HS-27A (cell line): ENCODE measurements at places on chromosomes 2 and 18.
A peak's percentile ranks its signal among the peaks of the same experiment; 100 is the strongest.

- DNase-seq: no peak
Measured at GRCh38 chr2:226552571-226553285, 246.9 kb downstream of the IRS1 start.

- DNase-seq: no peak
Measured at GRCh38 chr2:165287094-165287778, 48.0 kb downstream of the SCN2A start.

DNA sequence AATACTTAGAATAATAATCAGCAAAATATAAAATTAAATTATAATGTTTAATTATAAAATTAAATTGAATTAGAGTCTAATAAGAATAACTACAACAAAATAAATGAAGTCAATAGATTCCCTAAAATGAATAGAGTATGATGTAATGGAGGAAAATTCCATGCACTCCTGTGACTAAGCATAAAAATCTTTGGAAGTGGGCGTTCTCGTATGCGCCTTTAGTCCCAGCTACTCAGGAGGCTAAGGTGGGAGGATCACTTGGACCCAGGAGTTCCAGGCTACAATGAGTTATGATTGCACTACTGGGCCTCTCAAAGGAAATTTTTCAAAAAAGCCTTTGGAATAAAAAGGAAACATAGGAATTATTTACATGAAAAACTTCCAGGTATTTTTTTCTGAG, 955.4 kb upstream of the POU3F3 start:
- no peak for DNase-seq

DNA sequence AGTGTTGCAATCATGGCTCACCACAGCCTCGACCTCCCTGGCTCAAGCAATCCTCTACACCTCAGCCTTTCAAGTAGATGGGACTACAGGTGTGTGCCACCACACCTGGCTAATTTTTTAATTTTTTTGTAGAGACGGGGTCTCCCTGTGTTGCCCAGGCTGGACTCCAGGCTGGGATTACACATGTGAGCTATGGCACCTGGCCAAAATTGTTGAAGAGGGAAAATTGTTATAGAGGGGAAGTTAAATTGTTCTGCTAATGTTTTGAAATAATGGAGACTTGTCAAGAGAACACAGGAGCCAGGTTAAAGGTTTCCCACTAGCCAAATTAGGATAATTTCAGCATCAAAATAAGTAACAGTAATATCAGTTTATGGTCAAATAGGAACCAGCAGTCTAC, 25.1 kb downstream of the PPIG start:
- DNase-seq: no peak

GRCh38 chr2:203155406-203155805, 83.4 kb upstream of the CYP20A1 start:
- DNase-seq: no peak

GRCh38 chr2:138293045-138293444, 208.5 kb upstream of the SPOPL start:
- DNase-seq: no peak

DNA sequence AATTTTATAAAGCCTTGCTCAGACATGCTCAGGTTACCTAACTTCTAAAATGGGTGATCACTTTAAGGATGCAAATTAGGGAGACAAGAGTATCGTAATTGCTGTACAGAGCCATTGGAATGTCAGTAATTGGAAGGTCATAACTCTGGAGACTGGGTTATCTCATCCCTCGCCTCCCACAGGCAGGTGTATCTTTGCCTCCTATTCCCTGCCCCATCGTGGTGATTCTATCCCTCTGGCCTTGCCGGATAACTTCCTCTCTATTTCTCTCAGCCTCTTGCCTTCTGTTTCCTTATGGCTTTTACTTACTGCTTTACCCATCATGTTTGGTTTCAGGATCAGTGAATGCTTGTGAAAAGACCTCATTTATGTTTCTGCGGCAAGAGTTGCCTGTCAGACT, 2.5 kb downstream of the PDK1 start:
- no peak for DNase-seq

GRCh38 chr2:158045362-158045761, 56.3 kb upstream of the UPP2 start:
- no peak for DNase-seq

DNA sequence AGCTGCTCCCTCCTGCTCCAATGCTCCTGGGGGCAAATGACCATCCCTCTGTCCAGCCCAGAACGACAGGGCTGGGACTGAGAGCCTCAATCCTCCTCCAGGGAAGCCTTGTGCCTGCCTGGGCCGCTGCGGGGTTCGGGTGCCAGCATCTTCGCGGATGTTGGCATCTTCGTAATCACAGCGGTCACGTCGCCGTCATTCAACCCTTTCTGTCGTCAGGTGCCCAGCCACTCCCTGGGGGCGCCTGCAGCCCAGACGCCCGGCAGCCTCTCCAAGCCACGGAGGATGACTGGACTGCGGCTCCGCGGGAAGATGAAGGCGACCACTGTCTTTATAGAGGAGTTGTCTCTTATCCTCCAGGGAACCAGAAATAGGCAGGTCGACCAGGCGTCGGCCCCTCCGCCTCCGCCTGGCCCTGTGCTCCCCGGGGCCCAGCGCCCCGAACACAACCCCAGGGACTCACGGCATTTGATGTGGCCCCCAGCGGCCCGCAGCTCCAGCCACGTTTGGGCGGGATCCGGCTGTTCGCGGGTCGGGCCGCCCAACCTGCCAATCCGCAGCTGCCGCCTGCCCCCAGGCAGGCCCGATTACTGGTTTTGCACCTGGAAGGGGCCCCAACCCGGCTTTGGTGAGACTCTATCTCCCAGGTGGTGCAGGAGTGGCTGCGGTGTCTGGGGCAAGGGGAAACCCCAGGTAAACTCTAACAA, 113.9 kb downstream of the THNSL2 start:
- DNase-seq: no peak

GRCh38 chr2:151374436-151374835, 17.0 kb downstream of the TNFAIP6 start:
- peak; percentile 26 for DNase-seq
